ENCODE measurements at places on chromosomes 12 and 14. TPM values are rescaled to one million over a fixed set of nuclear protein-coding genes. Genes with fewer than 3 reads are reported as not detected.

Gene BMP4
- 5.1 TPM for total RNA-seq

DNA sequence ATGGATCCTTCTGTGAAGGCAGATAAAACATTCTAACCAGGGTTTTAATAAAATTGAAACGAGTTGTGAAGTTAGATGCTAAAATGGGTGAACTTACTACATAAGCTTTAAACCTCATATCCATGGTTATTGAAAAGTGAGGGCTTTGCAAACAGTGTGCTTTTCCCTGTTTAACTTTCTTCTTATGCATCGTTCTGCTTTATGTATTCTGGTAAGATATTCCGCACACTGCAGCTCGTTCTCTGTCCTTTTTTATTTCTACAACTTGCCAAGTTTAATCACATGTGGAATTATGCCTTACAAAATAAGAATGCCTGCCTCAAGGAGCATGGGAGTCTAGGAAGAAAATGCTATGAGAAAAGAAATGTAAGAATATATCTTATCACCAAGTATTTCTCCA is 30.9 kb downstream of the PELI2 start:
- H3K27ac ChIP-seq: no peak overlapping the region
- DNase-seq: no peak
- H3K4me3 ChIP-seq: no peak overlapping the region
- H3K36me3 ChIP-seq: no peaks in the 10 kb centered on the region

Gene HOXC13
- not detected for total RNA-seq

DNA sequence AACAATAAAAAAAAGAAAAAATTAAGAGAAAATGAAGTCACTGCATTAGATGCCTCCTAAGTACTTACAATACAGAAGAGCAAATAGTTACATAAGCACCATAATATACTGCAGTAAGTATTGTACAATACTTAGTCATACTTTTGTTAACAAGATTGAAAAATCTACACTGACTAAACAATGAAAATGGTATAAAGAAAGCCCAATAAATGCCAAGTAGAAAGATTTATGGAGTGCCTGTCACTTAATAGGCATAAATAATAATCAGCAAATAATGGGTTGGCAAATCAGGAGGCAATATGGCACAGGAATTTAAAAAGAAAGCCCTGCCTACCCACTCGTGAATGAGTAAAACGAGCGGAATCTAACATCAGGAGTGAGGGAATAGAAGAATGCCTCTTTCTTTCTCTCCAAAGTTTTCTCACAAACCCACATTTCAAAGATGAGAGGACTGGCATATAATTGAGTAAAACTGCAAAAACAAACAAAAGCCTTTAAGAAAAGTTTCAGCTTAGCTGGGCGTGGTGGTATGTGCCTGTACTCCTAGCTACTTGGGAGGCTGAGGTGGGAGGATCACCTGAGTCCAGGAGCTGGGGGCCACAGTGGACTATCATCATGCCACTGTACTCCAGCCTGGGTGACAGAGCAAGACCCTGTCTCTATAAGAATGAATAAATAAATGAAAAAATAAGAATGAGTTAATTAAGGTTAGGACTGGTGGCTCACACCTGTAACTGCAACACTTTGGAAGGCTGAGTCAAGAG is 36.1 kb downstream of the CRY1 start:
- DNase-seq: no peak
- no peak overlapping the region for H3K4me3 ChIP-seq
- H3K36me3 ChIP-seq: no peaks in the 10 kb centered on the region
- H3K4me1 ChIP-seq: no peaks in the 10 kb centered on the region
- no peak overlapping the region for H3K27ac ChIP-seq

Gene NTF3
- total RNA-seq: not detected

- DNase-seq: no peak
- no peaks in the 10 kb centered on the region for H3K27me3 ChIP-seq
Measured at GRCh38 chr12:28512406-28512805, 322.1 kb downstream of the CCDC91 start.

Gene PMCH
- not detected for total RNA-seq
